ENCODE measurements at places on chromosomes 4 and X.

- no peak for DNase-seq
These were observed 40.0 kb downstream of the HADH start for GRCh38 chr4:108029731-108030130.

- DNase-seq = peak; percentile 36
These were observed 35.9 kb upstream of the STK26 start for GRCh38 chrX:131987252-131987651.

- peak; percentile 53 for DNase-seq
These were observed 4.2 kb downstream of the PAK3 start for GRCh38 chrX:111100191-111100590.

- DNase-seq = no peak
These were observed 445.7 kb downstream of the SMARCA1 start for GRCh38 chrX:129077424-129078170.

DNA sequence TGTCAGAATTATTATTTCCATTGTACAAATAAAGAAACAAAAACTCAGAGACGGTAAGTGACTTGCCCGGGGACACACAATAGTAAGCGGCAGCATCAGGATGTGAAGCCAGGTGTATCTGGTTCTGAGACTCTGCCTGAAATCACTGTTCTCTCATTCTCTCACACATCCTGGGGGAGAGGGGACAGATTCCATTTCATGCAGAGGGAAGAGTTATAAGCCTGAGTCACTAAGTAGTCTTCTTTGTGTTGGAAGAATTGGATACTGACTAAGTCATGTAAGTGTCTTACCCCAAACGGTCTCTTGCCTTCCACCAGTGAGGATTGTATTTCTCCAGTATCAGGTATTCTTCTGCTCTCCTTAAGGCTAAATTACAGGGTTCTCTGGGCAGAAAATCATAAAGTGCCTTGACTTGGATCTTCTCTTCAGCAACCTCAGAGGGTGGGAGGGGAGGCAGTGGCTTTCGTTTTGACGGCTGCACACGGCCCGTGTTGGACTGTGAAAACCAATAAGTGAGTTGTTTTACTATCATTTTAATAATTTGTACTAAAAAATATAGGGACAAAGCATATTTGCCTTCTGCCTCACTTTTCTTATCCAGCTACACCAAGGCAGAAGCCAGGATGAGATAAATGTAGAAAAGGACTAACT, 21.9 kb downstream of the TXK start:
- no peak for DNase-seq

DNA sequence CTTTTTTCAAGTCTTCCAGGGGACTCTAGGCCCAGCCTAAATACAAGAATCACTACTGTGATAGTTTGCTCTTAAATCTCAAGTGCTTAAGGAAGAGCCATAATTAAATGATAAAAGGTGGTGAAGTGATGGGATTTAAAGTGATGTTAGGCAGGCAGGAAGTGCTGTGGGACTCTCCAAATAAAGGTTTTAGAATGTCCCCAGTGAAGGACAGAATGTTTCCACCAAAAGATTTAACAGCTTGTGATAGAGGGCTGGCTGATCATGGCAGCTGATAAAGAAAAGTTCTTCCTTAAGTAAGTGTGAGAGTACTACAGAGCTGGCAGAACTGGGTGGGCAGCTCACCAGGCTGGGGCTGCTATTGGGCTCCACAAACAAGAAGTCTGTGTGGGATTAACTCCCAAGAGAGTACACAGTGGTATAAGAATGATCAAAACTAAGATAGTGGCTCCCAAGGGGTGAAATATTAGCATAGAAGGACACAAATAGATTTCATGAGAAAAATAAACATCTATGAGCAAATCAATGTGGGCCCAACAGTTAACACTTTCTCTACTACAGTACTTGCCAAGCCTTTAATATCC, 637.2 kb upstream of the CPEB2 start:
- no peak for DNase-seq

GRCh38 chr4:2767705-2768074, 11.6 kb upstream of the TNIP2 start:
- DNase-seq = no peak

DNA sequence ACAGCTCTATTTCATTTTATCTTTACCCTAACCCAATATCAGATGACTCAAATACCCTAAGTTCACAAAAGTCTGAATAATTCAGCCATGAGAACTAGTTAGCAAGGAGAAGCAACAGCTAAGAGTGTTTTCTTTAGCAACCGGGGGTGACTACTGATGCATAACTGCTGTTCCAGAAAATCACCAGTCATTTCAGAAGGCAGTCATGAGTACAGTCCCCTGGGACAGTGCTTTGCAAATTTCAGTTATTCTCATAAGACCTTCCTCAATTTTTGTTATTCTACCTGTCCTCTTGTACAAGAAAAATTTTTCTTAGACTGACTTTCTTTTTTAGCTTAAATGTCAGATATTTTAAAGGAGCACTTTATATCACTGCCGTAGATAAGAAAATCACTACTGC, 16.4 kb downstream of the BANK1 start:
- DNase-seq = peak; percentile 48

DNA sequence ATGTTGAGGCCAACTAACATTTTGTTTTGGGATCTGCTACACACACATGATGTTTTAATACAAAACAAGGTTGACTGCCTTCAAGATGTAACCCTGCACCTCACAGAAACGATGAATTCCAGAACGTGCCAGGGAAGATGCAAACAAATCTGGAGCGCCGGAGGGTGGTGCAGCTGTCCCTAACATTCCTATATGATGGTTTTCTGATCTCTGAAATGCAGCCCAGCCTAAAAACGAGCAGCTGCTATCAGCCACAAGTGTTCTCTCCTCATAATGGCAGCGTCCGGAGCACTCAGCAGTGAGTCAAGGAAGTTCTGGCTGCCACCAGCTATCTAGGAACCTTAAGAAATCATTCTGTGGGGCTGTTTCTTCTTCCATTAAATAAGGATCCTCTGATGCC, 333.4 kb downstream of the NR3C2 start:
- no peak for DNase-seq

- no peak for DNase-seq
These were observed 38.9 kb upstream of the BCLAF3 start for GRCh38 chrX:20029728-20030127.

GRCh38 chrX:112866175-112866574, 25.5 kb upstream of the AMOT start:
- no peak for DNase-seq

- peak; percentile 86 for DNase-seq
These were observed 1.0 kb upstream of the TLR1 start for GRCh38 chr4:38805530-38806145.

GRCh38 chr4:128980816-128981326, 112.5 kb downstream of the SCLT1 start:
- DNase-seq = no peak

- no peak for DNase-seq
These were observed 2.6 kb upstream of the CPZ start for GRCh38 chr4:8589823-8590545.

DNA sequence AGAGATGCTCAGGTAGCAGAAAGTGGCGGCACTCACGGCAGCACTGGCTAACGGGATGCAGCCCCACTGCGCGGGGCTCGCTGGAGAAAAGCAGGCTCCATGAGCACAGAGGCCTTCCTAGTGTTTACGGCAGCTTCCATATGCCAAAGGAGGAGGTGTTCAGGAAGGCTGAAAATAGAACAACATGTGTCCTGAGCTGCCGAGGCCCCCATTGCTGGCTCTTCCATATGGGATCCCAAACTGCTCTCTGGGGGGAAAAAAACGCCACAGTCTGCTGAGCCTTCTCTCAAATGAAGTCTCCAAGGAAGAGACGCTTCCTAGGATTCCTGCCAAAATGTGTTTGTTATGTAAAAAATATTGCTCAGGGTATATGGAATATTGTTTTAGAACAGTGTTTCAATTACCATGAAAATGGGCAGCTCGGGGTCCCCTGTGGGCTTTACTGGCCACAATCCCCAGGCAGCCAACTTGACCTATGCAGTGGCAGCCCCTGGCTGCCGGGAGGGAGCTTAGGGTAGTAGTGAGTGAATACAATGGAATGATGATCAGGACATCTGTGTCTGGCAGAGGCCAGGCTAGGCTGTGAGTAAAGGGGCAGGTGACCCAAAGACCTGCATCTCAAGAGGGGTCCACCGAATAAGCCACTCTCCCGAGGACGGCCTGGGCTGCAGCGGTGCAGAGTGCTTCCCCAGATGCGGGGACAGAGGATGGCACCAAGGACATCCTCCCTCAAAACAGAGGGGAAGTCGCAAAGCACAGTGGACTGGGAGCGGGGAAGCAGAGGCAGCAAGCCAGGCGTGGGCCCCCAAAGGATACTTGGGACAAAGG, 170.1 kb downstream of the AFAP1 start:
- DNase-seq = no peak

DNA sequence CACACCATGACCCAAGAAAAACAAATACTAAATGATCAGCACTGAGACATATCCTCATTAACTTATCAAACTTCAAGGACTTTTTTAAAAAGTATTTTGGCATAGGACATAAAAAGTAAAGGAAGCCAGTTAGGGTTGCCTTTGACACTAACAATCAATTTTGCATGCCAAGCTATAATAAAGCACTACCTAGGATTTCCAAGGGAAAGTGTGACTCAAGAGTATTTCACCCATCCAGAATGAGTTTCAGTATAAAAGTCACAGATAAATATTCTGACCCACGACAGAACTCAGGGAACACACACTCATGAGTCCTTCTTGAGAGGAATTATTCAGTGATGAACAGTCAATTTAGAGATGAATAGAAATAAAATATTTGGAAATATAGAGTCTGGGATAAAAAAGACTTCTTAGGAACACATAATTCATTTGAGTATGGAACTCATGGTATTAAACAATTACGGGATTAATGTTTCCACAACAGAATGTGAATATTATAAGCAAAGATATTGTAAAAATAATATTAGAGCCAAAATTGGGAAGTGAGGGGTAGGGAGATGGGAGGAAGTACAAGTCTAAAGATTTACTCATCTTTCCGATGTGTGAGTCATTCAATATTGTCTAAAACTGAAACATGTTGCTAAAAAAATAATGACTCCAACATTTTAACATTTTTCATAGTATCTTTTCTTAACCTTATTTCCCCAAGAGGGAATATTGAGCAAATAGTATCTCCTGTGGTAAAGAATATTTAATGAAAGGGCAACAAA, 143.5 kb upstream of the LNX1 start:
- no peak for DNase-seq

- DNase-seq = no peak
These were observed 42.5 kb upstream of the XIAP start for GRCh38 chrX:123817288-123817894.

GRCh38 chrX:49850028-49850427, 20.9 kb downstream of the PAGE4 start:
- no peak for DNase-seq

GRCh38 chr4:159232465-159233106, 129.7 kb downstream of the RAPGEF2 start:
- DNase-seq = no peak

DNA sequence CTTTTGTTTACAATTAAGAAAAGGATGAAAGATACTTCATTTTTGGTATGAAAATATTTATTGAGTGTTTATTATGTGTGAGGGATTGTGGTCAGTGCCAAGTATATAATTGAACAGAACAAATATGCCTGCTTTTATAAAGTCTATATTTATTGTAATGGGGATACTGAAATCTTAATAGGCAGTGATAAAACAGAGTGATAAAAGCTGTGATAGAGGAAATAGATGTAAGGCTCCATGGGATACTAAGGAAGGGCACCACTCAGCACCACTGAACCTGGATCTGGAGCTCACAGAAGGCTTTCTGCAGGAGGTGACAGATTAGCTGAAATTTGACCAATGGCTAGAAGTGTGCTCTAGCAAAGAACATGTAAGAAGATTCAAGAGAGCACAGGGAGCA, 263.5 kb downstream of the C4orf33 start:
- no peak for DNase-seq

DNA sequence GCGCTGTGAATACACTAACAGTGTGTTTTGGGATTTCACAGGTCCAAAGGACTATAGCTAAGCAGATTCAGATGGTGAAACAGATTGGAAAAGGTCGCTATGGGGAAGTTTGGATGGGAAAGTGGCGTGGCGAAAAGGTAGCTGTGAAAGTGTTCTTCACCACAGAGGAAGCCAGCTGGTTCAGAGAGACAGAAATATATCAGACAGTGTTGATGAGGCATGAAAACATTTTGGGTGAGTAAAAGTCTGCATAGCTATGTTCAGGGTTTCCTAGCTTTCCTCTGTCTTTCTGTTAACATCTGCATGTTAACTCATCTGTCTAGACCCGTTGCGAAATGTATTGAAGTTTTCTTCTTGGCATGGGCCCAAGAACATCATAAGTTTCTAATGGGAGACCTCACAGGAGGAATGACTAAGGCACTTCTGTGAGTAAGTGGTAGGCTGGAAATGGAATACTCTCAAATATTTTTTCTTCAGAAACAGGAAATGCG, 372.1 kb downstream of the BMPR1B start:
- DNase-seq = no peak

DNA sequence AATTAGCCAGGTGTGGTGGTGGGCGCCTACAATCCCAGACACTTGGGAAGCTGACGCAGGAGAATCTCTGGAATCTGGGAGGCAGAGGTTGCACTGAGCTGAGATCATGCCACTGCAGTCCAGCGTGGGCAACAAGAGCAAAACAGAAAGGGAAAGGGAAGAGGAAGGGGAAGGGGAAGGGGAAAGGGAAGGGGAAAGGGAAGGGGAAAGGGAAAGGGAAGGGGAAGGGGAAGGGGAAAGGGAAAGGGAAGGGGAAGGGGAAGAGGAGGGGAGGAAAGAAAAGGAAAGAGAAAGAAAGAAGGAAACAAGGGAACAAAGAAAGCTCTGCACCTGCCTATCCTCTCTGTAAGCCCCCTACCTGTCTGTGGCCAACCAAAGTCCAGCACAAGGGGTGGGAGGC, 35.2 kb downstream of the FAM53A start:
- DNase-seq = no peak

DNA sequence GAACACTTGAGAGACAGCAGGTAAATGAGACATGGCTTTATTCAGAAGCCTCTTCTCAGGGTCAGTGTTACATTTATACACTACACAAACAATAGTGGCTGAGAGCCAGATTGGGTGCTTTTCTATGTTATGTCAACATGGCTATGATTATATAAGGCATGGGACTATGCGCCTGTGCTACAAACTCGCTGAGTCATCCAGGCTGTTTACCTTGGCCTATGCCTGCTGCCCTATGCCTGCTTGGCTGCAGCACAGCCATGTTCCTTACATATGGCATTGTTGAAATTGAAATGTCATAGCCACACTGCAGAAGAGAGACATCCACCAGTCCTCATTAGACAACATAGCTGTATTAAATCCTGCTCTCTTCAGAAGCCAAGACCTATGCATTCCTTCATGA, 236.3 kb upstream of the NWD2 start:
- no peak for DNase-seq
